NCI-H2107 (cell line): ENCODE measurements at places on chromosomes 16 and 17.

GRCh38 chr17:78724999-78725398, 57.1 kb downstream of the CYTH1 start:
- no peak for DNase-seq

DNA sequence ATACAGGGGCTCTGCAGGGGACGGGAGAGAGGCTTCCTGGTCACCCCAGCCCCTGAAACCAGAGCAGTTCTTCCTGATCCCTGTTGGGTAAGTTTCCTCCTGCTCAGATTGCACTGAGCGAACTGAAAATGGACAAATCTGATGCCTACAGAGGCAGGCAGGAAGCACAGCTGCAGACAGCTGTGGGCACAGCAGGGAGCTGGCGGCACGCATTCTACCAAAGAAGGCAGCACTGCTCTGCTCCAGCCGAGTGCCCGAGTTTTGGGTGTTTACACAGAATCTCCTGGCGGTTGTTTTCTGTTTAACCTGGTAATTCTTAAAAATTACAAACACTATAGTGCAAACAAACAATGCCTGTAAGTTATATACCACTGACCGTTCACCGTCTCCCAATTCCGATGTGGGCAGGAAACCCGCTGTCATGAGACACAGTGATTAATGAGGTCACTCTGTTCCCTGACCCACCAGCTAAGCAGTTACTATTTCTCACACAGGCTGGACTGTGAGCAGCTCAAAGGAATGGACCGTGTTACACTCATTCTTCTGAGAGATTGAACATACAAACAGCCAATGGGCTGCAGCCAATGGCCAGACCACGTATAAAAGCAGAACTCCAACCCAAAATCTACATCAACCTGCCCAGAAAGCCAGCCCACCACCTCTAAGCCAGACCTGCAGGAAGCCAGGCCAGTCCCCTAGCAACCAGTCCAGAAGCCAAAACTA, 25.5 kb downstream of the NSMCE1 start:
- DNase-seq: no peak

DNA sequence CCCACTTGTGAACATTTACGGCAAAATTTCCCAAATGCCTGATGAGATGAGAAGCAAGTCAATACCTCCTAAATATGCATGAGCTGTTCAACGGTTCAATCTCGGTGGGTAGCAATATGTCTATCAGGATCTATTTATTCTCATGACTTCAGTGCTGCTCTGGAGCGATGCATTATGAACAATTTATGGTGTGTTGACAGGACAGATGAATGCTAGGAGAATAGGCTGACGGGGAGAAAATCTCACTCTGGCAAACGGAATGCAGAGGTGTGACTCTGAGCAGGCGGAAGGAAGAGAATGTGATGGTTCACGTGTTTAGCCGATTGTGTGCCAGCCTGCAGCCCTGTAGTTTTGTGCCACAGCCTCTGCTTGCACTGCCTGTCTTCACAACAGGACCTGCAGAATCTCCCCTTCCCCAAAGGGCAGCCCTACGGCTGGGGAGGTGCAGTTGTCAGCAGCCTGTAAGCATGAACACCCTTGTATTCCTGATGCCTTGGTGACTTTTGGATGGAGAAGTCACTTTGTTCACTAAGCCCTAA, 345.2 kb downstream of the PHKB start:
- DNase-seq: no peak

- no peak for DNase-seq
Measured at GRCh38 chr16:75614066-75614897, 8.8 kb downstream of the ADAT1 start.

GRCh38 chr17:83035722-83036121, 43.7 kb upstream of the METRNL start:
- DNase-seq: no peak

DNA sequence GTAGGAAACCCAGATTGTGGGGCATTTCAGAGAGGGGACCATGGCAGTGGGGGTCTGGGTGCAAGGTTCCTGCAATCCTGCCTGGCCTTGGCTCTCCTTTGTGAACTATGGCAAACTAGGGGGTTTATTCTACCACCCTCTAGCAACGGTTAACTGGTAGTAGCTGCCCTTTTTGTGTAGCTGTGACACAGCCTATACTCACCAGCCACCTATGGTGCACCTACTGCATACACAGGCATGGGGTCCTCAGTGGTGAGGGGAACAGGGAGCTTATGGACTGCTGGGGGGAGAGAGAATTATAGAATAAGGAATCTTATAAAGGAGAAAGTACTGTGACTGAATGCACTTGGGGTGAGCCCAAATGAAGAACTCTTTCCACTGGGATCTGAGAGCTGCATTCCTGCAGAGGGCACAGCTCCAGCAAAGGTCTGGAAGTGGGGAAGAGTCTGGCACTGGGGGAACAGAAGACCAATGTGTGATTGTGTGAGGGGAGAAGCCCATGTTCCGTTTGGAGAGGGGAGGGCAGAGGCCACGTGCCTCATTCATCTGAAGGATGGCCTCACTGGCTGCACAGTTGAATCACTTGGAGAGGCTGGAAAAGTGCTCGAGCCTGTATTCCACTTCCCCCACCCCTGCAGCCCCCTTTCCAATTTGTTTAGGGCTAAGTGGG, 2.1 kb downstream of the MT1X start:
- DNase-seq: no peak

GRCh38 chr17:888998-889441, 90.6 kb downstream of the NXN start:
- DNase-seq: peak; percentile 63

DNA sequence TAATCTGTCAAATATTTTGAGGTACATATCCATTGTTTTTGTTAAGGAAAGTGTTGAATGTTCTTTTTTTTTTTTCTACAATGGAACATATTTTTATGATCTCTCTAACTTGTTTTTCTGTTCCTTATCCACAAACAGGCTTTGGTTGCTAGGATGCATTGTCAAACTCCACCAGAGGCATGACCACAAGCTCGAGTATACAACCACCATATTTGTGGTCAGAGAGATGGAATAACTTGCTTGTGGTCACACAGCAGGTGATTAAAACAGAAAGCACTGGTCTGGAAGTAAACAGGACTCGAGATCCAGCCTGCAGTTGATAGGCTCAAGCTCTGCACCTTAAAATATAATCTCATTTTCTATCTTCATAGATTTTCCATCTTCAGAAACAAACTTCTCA, 105.8 kb upstream of the ADAMTS18 start:
- peak; percentile 57 for DNase-seq

GRCh38 chr17:30503558-30503957, 26.4 kb downstream of the GOSR1 start:
- DNase-seq: no peak

DNA sequence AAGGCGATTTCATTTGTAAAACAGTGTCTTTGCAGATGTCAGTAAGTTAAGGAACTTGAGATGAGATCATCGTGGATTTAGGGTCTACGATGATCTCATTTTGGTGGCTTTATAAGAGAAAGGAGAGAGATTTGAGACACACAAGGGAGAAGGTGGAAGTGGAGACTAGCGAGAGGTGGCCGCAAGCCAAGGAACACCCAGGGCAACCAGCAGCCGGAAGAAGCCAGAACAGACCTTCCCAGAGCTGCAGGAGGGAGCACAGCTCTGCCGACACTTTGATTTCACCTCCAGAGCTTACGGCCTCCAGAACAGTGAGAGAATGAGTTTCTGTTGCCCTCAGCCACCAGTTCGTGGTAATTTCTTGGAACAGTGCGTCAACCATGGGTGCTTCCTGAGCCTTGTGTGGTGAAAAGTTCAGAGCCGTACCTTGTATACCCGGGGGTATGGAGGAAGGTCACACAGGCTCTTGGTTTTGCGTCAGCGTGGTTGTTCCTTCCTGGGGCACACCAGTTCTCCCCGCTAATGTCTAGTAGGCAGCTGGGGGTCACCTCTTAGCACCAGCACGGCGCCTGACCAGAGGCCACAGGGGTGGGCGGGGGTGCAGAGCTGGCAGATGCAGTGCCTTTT, 12.9 kb upstream of the SEC14L1 start:
- DNase-seq: no peak

DNA sequence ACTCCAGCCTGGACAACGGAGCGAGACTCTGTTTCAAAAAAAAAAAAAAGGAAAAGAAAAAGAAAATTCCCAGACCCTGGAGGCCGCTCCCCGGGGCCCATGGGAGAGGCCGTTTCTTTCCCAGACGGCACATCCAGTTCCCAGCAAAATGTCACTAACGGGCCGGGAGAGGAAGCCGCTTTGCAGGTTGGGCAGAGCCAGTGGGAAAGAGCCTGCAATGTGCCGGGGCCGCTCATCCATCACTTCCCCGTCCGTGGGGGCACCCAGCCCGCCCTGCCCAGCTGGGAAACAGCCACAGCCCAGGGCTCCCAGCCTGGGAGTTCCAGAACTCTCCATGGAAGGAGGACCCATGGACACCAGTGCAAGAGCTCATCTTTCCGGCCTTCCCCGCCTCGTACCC, 41.8 kb upstream of the PABPN1L start:
- DNase-seq: no peak

GRCh38 chr16:535446-536405, 8.2 kb downstream of the CAPN15 start:
- DNase-seq: peak; percentile 31

GRCh38 chr17:42787266-42787665, 6.9 kb downstream of the WNK4 start:
- no peak for DNase-seq

DNA sequence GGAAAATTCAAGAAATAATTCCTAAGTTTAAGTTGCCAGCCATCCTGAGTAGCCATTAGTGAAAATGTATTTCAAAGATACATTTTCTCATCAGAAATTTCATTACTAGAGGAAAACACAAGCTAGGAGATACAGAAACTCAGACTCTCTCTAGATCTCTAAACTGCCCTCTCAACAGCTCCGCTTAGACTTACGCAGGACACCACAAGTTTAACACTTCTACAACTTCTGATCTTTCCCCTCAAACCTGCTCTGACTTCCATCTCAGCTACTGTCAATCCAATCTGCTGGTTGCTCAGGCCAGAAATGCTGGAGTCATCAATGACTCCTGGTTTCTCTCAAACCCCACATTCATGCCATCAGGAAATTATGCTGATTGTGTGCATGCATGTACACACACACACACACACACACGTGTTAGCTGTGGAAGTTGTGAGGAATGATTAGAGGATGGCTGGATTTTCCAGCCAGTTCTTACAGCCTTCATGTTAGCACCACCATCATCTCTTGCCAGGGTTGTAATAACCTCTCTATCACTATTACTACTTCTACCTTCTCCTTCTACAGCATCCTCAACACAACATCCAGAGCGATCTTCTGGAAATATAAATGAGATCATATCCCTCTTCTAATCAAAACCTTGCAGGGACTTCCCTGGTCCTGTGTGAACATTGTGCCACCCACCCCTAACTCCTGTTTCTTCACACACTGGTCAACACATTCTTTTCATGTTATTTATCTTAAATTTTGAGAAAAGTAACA, 47.1 kb downstream of the COX10 start:
- DNase-seq: no peak

DNA sequence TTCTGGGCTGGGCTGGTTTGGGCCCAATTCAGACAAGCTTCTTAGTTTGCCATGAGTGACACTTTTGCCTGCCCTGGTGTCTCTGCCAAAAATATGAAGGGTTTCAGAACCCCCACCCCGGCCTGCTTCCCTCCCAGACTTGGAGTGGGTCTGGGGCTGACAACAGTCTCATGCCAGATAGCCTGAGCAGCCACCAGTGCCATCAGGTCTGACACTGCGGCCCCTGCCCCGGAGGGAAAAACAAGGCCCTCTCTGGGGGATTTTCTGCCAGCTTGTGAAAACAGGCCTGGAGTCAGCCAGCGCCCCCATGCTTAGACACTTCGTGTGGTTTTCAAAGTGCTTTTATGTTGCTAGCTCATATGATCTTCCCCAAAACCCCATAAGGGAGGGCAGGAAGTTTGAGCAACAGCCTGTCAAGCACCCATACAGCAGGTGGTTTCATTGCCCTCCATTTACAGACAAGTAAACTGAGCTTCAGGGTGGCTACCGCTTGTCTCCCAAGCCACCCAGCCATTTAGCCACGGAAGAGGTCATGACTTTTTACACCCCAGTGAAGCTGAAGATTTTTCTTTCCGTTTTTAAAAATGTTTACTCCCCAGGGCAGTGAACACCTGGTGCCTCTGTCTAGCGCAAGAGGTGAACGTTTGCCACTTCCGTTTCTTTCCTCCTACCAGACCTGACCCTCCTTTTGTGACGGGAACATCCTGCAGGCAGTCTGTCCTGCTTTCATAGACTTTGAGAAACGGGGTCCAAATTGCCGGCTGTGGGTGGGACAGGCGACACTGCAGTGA, 300.6 kb downstream of the SEC14L1 start:
- DNase-seq: peak; percentile 54

GRCh38 chr16:13586051-13586450, 333.9 kb upstream of the ERCC4 start:
- DNase-seq: no peak

DNA sequence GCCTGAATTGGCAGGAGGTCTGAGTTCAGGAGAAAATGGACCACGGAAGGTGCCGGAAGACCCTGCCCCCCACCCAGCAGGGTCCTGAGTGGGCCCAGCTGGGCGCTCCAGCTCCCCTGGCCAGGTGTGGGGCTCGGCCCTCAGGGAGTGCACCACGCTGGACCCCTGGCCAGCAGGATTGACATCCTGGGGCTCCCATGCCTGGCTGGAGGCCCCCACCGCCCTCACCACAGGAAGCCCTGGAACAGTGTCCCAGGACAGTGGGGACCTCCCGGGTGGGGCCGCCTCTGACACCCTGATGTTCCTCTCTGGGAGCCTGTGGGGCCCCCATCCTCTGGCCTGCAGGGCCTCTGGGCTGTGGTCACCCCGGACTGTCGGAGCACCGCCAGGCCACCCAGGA, 28.1 kb upstream of the CACNA1H start:
- DNase-seq: no peak

DNA sequence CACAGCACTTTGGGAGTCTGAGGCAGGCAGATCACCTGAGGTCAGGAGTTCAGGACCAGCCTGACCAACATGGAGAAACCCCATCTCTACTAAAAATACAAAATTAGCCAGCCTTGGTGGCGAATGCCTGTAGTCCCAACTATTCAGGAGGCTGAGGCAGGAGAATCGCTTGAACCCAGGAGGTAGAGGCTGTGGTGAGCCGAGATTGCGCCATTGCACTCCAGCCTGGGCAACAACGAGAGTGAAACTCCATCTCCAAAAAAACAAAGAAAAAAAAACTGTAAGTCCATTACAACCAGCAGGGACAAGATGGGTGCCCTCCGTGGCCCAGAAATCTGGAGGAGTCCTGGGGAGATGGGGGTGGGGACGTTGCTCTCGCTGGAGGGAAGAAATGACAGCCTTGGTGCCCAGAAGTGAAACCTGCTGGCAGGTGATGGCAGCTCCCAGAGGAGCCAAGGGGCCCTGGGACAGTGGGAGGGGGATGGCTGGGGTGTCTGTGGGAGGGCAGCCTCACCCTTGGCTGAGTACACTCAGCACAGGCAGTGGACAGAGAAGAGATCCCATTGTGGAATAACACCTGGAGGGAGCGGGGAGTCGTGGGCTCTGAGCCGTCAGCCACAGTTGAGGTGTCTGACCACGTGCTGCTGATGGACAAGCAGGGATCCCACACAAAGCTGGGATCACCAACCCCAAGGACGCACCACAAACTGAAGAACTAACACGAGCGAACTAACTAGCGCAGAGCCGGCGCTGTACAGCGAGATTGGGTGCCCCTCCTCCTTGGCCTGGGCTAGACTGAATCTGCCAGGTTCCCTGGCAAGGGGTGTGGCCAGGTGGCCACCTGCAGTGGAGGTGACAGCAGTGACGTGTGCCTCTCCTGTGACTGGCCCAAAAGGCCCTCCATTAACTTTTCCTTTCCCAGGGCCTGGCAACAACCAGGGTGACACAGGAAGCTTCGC, 46.9 kb upstream of the BAHCC1 start:
- no peak for DNase-seq
